ENCODE measurements at places on chromosomes 3 and 15.

DNA sequence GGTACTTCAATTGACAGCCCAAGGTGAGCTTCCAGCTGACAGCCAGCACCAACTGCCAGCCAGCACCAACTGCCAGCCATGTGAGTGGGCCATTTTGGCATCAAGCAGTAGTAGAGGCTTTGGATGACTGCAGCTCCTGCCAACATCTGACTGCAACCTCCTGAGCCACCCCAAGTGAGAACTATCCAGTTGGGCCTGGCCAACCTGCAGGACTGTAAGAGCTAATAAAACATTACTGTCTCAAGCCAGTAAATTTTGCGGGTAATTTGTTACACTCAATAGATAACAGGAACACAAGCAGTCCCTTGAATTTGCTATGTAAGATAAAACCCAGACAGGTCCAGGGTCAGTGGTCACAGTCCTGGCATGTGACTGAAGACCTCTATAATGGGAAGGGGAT lies 29.7 kb downstream of the EPHB1 start:
- no peak for DNase-seq

DNA sequence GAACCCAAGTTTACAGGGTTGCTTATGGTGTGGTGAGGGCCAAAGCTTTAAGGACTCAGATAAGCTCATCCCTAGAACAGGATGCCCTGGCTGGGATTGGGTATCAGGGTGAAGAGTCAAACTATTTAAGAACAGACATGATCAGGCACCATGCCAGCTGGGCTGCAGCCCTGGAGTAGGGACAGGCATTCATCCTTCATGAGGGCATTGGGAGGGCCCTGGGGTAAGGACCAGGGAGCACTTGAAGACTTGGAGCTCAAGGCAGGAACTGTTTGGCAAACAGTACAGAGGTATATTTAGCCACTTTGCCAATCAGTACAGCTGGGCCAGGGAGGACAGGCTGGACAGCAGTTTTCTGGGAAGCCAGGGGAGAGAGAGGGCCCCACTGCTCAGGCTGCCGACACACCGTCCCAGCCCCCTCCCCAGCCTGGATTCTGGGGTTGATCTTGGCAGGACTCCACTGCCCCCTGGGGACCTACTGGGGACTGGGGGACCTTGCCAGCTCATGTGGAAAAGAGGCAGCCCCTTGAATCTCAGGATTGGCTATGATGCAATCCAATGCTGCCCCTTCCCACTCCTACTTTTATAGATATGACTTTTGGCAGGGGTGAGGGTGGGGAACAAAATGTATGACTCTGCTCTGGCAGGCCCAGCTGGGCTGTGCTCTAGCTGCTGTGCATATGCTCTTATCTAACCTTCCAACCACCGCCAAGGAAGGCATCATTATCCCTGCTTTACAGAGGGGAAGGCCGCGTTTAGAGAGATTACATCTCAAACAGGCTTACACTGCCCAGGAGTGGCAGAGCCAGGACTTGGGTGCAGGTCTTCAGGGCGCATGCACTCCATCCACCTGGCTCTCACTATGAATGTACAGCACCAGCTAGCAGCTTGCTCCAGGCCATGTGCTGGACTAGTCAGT lies 2.3 kb downstream of the PLA2G4E start:
- DNase-seq, result no peak

DNA sequence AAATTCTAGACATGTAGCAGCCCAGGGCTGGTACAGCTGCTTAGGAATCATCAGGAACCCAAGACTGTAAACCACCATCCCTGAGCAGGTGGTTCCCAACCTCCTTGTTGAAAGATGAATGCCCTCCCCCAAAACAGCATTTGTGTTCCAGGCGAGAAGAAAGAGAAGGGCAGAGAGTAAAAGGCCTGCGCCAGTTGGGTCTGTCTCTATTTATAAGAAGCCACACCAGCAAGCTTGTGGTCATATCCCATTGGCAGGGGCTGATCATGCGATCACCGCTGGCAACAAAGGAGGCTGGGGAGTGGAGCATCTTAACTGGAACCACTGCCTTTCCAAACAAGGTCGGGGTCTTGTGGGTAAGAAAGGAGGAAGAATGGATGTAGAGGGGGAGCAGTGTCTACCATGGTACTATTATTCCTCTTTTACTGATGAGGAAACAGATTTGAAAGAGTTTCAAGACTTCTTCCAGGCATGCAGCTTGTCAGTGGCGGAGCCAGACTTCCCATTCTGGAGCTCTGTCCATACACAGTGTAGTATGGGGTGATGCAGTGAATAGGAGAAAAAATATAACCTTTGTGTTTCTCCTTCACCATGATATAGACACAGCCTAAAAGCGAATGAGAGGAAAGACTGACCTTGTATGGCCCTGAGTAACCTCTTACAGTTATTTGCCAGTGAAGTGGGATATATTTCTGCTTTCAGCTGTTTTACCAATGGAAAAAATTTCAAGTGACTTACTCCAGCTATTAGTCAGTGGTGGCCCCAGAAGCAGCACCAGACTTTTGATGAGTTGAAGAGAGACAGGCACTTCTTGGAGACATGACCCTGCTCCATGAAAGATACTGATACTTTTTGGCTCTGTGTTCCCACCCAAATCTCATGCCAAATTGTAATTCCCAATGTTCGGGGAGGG lies 222.6 kb downstream of the ABHD5 start:
- no peak for DNase-seq

GRCh38 chr3:14031271-14031670 lies 93.4 kb downstream of the CHCHD4 start:
- DNase-seq, result no peak

DNA sequence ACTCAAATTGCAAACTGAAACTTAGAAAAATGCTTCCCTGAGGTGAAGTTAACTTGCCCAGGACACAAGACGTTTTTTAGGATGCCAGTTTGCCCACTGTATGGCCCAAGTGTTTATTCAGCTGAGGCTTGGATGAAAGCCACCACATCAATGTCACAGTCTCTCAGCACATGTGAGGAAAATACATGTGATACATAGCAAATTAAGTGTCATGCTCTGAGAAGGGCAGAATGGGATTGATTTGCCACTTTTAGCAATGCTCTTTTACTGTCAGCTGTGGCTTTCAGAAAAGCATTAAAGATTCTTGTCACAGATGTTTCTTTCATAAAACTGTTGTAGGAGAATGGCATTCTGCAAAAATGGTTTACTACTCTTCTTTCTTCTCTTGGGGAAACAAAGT lies 165.5 kb downstream of the ZIC1 start:
- no peak for DNase-seq
